ENCODE measurements at places on chromosomes 2 and 18. TPM values are rescaled to one million over a fixed set of nuclear protein-coding genes. Genes with fewer than 3 reads are reported as not detected.
A peak's percentile ranks its signal among the peaks of the same experiment; 100 is the strongest.

DNA sequence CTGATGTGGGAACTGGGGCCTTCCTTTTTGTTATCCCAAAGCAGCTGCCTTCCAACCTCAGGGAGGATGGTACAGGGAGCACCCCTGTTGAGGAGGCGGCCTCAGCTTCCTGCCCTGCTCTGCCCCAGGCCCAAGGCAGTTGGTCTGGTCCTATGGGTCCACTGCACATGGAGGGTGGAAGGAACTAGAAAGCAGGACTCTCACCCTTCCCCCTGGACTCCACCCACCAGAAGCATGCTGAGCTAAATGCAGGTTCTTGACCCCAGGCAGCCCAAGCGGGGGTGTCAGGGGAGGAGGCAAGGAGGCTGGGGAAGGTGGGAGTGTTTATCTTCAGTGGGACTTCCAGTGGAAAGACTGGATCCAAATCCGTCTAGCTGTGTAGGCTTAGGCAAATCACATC, 158.5 kb downstream of the SMAD2 start:
- no peak for DNase-seq

GRCh38 chr2:37812414-37812813, 112.7 kb upstream of the RMDN2 start:
- DNase-seq = no peak

DNA sequence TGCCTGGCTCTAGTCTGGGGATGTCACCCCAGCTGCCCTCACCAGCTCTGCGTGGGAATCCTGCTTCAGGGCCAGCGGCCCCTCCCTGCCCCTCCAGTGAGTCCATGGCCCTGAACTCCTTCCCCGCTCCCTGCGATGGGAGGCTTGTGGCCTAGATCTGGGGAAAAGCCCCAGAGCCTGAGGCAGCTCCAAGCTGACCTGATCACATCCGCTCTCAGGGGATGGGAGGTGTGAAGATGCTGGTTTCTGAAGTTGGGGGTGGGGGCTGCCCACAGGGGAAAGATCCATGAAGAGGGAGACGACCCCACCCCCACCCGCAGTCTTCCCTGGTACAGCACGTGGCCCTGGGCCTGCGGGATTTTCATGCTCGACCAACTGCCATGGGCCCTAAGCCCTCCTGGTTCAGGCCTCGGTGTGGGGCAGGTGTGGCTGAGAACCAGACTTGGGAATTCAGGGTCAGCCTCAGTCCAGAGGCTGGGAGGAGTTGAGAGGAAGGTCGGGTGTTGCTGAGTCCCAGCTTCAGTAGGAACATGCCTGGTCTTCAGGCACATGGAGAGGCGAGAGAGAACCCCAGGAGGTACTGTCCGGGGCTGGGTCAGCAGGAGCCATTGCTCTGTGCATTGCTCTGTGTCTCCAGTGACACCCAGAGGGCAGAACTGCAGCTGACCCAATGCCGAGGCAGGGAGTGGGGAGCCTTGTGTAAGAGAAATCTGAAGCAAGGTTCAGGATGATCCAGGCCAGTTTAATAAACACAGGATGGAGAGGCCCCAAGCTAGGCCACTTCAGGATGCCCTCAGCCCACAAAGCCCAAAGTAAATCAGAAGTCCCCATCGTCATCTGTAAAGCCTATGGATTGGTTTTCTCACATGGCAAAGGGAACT, 115.1 kb downstream of the CAPN13 start:
- DNase-seq = no peak

DNA sequence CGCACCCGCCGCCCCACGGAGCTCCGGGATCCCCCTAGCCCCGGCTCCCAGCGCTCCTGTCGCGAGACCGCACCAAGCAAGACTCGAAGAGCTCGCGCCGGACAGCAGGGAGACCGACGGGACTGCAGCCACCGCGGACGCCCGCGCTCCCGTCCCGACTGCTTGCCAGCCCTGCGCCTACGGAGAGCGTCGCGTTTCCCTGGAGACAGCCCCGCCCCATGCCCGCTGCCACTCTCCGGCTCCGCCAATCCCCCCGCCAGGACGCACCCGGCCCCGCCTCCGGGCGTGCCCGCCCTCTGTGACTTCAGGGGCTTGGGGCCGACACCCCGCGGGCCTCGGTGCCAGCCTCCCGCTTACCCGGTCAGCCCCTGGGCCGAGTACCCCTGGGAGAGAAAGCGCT, at the start of gene ANKMY1:
ANKMY1 (minus strand) TSS at position 181 of the 400 bp plus-strand sequence. CDS start 653 bp downstream, outside the sequence.
- DNase-seq = peak; percentile 83

DNA sequence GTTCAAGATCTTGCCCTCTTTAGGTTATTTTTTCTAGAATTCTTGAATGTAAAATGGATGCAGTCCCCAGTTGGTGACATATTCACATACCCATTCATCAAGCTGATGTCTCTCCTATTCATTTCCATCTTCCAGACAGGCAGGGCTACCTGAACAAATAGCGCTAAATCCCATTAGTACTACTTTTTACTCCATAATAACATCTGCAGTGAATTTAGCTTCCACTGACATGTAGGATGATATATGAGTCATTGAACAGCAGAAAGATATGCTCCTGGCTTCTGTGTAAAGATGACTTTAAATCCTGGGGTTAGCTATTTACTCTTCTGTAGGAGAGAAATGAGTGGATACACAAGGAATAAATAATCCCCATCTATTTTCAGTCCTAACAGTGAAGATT, 194.7 kb downstream of the RND3 start:
- no peak for DNase-seq

DNA sequence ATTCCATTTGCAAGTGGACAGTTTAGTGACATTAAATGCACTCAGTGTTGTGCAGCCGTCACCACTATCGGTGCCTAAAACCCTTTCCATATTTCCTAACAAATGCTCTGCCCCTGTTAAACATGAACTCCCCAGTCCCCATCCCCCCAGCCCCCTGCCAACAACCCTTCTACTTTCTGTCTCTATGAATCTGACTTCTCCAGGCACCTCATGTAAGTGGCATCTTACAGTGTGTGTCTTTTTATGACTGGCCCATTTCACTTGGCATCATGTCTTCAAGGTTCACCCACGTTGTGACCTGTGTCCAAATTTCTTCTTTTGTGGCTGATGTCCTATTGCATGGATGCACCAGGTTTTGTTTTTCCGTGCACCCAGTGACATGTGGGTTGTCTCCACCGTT, 140.9 kb upstream of the GPC1 start:
- no peak for DNase-seq

GRCh38 chr2:201871471-201871870, 65.1 kb downstream of the CDK15 start:
- no peak for DNase-seq

GRCh38 chr2:86068136-86068588, 37.5 kb downstream of the POLR1A start:
- peak; percentile 67 for DNase-seq

GRCh38 chr2:7116511-7116910, 199.3 kb downstream of the RNF144A start:
- DNase-seq = no peak

The FBLN7 gene
- 0.61 TPM for total RNA-seq

- DNase-seq = no peak
Measured at GRCh38 chr2:42792087-42792582, 248 bp downstream of the HAAO start.

GRCh38 chr2:26086155-26086637, 52.3 kb downstream of the RAB10 start:
- DNase-seq = no peak

The POTEI gene
- total RNA-seq = not detected

DNA sequence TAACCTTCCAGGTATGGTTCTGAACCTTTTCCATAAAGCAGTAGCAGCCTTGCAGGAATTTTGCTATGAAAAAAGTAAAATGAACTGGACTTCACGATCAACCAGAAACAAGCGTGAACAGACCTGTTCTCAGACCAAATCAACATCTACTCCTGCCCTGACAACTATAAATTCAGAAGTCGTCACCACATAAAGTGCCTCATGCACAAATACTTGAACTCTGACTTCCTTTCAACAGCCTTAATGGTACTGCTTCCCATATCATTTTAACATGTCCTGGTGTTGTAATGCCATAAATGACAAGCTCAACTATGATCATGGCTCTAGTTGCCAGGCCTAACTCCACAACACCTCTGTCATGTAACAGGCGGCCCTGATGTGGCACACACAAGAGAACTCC, 262.4 kb downstream of the MTX2 start:
- no peak for DNase-seq

The TNFAIP6 gene
- 1.7 TPM for total RNA-seq

DNA sequence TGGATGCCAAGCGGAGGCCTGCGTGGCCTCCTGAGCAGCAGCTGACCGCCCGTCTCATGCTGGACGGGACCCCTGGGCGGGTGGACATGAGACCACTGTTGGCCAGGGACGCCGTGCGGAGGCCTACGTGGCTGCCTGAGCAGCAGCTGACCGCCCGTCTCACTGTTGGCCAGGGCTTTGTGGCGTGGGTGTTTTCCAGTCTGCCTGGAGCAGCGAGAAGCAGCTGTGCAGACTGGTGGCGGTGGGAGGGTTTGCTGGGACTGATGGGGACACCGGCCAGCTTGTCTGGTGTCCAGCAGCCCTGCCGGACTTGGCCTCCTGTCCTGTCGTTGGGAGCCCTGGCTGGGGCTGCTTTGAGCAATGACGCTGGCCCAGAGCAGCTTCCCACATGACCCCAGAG, 5.8 kb upstream of the D2HGDH start:
- no peak for DNase-seq
